Osteocyte (in vitro differentiated cells): ENCODE measurements at places on chromosomes 1 and 21. TPM values are rescaled to one million over a fixed set of nuclear protein-coding genes. Genes with fewer than 3 reads are reported as not detected.

BARHL2 gene
- not detected in 2 replicates for total RNA-seq

ZNF670 gene
- 3.3 TPM in 2 replicates for total RNA-seq

AMY1B gene
- not detected in 2 replicates for total RNA-seq

NEK7 gene
- 55.7 and 61.6 TPM in 2 replicates for total RNA-seq

DNA sequence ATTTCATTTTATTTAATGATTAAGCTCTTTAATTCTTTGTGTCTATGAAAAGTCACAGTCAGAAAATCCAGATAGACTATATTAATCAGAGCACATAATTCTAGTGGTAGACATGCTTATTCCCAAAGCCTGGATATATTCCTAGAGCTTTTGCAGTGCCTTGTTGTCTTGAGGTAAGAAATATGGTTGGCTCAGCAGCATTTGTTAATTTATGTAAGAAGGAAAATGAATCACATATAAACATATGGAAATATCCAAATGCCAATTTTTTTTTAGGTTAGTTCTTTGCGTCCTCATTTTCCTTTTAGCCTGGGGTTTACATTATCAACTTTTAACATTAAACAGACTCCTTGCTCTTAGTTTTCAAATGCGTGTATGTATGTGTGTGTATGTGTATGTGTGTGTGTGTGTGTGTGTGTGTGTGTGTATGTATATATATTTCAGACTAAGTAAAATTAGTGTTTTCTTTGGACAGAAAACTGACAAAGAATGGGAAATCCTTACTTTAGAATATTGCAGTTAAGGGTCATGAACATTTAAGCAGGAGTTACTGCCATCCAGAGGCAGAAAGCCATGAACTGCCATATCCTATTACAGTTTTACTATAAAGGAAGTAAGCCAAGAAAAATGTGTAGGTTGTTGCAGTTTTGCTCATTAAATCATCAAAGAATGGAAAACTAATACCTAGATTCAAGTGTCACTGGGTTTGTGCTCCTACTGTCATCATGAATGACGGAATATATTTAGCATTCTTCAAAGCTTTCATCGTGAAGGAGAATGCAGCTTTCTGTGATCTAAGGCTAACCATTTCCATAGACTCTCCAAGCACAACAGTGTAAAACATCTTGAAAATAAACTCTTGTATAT is 477.1 kb upstream of the NR5A2 start:
- DNase-seq = no peak

DNA sequence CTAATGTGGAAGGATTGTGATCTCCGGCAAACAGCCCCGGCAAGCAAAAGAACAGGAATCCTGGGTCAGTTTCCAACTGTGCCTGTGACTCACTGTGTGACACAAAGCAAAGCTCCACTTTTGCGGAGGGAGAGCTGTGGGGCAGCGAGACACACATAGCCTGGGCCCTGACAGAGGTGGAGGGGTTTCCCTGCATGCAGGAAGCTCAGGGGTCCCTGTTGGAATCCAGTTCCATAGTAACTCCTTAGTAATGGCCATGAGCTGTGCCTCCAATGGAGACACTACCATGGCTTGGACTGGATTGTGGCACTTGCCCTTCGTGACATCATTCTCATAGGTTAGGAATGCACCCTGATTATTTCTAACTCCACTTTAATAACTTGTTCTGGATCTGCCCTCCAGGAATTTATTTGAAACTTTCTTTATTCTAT is 47.0 kb upstream of the ATF3 start:
- no peak for DNase-seq

DNA sequence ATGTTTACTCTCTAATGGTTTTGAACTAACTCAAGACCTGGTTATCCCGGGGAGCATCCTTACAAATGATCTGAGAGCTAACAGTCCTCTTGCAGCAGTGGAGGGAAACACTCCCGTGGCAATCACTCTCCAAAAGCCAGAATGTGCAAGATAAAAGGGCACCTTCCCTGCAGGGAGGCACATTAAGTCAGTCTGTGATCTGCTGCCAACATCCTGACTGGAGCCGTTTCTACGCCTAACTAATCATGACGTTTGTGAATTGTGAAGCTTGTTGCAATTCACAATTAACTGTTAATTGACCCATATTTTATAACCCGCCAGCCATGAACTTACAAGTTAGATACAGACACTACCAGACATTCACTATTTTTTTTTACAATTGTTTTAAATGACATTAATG is 52.1 kb upstream of the LGALS8 start:
- DNase-seq = no peak

DNA sequence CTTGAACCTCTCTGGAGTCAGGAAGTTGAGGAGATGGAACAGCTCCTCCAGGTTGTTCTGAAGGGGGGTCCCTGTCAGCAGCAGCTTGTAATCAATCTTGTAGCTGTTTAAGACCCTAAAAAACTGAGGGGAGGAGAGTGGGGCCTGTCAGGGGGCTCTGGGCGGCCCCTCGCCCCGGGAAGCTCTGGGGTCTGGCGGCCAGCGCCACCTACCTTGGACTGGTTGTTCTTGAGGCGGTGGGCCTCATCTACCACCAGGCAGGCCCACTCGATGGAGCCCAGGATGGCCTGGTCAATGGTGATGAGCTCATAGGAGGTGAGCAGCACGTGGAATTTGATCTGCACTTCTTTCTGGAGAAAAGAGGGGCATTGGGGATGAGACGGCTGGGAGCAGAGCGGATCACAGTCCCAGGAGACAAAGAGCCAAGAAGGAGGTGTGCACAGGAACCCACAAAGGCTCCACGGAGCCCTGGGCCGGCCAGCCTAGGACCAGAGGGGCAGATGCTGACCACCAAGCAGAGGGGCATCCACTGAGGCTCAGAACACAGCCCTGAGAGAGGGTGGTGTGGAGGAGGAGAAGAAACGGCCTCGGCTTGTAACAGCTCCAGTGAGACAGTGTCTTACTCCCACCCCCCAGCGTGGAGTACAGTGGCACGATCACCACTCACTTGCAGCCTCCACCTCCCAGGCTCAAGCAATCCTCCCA is 43.5 kb downstream of the CHD5 start:
- no peak for DNase-seq

- DNase-seq = no peak
These were observed 40.9 kb downstream of the ALPL start for GRCh38 chr1:21550097-21550496.

GRCh38 chr1:67031859-67032247 is 22.1 kb downstream of the SLC35D1 start:
- no peak for DNase-seq

DNA sequence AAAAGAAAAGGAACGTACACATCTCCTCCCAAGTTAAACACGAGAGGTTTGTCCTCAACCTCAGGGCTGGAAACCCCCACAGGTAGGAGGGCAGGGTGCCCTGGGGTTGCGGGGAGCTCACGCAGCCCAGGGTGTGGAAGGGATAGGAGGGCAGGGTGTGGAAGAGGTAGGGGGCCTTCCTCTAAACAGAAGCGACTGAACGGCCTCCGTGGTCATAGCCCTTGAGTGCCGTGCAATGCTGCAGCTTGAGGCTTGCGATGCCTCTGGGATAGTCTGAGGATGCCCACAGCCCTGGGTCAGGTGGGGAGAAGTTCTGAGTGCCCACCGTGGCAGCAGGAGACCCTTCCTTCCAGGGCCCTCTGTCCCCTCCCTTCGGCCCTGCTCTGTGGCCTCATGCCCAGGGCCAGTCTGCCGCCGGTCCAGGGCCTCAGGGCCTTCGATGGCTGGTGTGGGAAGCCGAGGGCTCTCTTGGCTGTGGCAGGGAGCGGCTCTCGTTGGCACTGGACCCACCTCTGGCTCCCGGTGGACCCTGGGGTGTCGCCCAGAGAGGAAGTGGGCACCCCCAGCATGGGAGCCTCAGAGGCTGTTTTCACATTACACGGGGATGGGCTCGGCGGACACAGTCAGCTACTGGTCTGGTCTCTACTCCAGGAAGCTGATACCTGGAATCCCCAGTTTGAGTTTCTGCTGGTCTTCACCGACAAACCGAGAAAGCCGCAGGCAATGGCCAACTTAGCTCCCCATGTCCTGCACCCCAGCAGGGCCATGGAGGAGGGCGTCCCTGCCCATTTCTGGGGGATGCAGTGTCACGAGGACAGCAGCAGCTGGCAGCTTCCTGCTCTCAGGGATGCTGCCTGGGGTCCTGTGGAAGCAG is 6.4 kb upstream of the CDK11B start:
- no peak for DNase-seq

DNA sequence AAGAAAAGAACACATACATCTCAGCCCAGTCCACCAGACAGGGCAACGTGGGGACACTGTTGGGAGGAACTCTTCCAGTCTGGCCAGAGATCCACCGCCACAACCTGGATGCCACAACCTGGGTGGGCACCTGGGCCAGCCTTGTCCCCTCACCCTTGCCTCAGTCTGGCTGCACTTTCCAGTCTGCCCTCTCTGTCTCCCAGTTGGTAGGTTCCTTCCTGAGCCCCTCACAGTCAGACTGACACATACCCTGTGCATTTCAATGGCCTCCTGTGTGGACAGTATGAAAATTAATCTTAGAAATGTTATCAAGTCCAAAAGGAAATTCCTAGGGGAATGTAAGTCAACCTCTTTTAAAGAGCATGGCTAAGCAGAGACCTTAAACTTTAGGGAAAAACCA is 49.5 kb downstream of the DDX20 start:
- no peak for DNase-seq

- DNase-seq = no peak
These were observed 17.2 kb downstream of the KAZN start for GRCh38 chr1:14615549-14616218.

DNA sequence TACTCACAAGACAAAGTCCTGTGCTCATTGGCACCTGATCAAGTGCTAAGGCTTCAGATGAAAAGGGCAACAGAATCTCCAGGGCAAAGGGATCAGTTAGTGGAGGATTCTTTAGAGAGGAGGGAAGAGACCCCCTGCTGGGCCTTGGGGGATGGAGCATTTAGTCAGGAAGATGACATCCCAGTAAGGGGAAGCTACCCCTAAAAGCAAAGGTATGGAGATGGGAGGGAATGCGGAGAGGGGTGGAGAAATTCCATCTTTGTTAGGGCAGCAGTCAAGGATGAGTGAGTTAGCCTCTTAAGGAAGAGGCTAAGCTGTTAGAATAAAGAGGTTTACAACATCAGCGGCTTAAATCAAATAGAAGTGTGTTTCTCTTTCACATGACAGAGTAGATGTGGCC is 67.4 kb downstream of the ST6GALNAC3 start:
- DNase-seq = no peak

DNA sequence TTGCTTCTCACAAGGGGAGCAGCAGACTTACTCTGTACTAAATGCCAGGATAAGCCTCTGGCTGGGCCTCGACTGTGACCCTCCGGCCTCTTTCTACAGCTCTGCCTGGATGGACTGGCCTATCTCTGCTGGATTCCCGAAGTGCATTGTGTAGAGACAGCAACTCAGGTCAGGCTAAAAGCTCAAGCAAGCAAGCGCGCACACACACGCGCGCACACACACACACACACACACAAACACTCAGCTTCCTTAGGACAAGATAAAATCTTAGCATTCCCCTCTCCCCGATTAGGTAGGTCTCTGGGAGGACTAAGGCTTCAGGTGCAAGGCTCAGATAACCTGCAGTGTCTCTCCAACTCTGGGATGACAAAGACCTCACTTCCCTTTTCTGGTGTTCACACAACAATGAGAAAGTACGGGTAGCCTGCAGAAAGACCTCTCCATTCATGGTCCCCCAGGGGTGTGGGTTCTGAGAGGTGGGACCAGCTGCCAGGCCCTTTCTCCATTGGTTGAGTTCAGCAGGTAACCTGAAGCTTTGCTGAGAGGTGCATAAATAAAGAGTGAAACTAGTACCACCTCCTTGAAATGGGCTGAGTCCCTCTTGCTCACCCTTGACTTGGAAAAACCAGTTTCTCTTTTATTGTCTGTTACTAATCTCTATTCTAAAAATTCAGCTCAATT is 155.1 kb upstream of the CAMK1G start:
- DNase-seq = no peak

DNA sequence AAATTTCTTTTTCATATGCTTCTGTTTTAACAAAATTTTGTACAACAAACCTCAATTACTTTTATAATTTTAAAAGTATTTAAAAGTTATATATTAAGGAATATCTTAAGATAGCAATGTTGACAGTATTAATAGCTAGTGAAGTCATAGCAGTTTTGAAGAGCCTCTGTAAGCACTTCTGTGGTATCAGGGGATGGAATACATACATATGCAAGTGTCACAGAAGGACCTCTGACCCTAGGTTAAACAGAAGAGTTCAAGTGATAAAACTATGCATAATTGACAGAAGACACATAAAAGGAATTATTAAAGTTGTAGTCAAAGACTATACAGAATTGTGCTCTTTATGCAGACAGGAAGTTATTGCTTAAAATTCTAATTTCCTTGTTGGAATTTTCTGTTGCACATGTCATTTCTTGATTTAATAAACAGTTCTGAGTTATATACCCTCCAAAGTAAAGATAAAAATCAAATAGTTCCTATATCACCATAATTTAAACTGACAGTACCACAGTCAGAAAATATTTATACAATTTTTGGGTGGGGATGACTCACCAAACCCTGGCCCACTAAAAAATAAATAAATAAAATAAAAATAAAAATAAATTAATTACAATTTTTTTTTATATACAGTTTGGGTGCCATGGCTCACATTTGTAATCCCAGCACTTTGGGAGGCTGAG is 27.1 kb downstream of the IPP start:
- no peak for DNase-seq

GRCh38 chr21:42316891-42317290 is 1.7 kb upstream of the TFF3 start:
- DNase-seq = no peak

DNA sequence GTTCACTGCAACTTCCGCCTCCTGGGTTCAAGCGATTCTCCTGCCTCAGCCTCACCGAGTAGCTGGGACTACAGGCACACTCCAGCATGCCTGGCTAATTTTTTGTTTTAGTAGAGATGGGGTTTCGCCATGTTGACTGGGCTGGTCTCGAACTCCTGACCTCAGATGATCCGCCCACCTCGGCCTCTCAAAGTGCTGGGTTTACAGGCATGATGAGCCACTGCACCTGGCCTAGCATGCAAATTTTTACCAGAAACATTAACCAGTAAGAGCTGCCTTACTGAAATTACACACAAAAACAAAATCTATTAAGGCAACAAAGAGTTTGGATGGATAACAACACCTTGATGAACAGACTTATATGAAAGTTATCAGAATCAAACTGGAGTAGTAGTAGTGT is 12.1 kb downstream of the ZZZ3 start:
- no peak for DNase-seq

DNA sequence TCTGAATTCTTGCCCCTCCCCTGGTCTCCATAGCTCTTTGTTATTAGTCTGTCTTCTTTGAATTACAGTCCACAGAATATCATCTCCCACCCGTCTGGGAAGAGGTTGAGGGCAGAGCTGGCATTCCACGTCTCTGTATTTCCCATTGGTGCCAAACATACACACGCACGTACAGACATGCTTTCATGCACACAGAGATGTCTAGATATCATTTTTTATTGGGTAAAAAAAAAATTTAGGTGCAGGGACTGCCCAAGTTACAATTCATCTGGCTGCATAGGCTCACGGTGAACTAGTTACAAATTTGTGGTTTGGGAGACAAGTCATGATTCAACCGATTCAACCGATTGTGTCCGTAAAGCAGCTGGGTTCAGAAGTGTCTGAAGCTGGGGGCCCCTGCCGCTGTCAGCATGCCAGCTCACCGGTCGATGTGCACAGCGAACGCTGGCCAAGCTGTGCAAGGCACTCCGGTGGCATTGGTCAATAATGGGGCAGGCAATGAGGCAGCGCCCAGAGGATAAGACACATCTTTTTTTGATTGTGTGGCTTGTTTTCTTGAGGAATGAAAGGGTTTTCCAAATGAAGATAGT is 73.7 kb downstream of the KCNN3 start:
- DNase-seq = no peak
